WTC11 (cell line): ENCODE measurements at places on chromosomes 5 and 9.

DNA sequence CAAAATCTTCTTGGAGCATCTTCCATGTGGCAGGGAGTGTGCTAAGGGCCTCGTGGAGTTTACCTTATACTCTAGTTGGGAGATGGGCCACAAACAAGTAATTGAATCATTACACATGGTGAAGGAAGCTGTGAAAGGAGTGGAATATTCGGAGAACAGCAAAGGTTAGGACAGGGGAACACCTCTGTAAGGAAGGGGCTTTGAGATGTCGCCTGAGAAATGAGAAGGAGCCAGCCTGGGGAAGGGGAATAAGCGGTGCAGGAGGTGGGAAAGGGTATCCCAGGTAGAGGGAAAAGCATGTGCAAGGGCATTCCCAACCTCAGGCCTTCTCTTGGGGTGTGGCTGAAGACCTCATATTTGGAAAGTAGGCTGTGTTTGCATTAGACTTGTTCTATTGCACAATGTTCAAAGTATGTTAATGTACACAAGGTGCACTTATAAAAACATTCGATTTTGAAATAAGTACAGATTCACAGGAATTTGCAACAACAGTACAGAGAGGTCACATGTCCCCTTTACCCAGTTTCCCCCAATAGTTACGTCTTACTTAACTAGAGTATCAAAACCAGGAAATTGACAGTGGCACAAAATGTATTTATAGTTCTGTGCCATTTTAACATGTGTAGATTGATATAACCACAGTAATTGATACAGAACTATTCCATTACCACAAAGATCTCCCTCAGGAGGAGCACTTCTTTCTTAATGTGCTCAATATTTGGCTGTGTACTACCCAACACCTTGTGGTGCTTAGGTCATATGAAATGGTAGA is 2.4 kb upstream of the STOM start:
- H3K27me3 ChIP-seq: peaks cover 35% of the 10 kb centered on the region
- no peak overlapping the region for H3K4me3 ChIP-seq
- peaks cover 27% of the 10 kb centered on the region for H3K4me1 ChIP-seq
- no peak overlapping the region for H3K27ac ChIP-seq
- H3K36me3 ChIP-seq: peaks cover 7% of the 10 kb centered on the region
- DNase-seq: no peak

DNA sequence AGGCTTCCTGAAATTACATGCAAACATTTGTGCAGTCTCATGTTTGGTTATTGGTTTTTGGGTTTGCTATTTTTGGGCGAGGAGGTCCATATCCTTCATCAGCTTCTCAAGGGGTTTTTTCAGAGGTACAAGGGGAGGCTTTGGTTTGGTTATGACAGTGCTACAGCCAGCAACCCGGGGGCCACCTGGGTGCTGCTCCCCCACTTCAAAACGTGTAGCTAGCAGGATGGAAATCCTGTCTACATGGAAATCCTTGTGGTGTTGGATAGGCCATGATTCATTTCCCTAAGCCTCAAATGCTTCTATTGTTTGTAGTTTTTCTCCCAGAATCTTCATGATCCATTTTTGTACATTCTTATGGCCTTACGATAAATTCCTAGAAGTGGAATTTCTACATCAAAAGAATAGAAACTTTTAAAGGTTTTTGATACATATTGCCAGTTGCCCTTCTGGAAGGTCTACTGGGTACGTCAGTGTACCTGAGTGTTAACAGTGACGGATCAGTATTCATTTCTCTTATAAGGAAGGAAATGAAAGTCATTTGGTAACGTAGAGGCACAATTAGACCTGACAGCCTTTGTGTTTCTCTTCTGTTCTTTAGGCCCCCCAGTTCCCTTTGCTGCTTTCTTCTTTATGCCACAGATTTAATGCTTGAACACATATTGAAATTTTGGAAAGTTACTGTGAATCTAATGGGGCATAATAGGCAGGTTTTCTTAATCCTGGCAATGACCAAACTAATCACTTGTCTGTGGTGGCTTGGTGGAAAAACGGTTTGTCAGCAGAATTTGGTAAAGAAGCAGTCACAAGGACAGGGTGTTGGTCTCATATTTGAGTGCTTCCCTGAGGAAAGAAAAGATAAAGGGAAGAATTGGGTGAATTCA is 69.7 kb upstream of the ABL1 start:
- H3K36me3 ChIP-seq: no peaks in the 10 kb centered on the region
- peaks cover 51% of the 10 kb centered on the region for H3K4me1 ChIP-seq
- 0 out of 2 replicates have a peak overlapping the region, but pooled peaks have one; percentile 35 for H3K27ac ChIP-seq
- no peaks in the 10 kb centered on the region for H3K27me3 ChIP-seq

DNA sequence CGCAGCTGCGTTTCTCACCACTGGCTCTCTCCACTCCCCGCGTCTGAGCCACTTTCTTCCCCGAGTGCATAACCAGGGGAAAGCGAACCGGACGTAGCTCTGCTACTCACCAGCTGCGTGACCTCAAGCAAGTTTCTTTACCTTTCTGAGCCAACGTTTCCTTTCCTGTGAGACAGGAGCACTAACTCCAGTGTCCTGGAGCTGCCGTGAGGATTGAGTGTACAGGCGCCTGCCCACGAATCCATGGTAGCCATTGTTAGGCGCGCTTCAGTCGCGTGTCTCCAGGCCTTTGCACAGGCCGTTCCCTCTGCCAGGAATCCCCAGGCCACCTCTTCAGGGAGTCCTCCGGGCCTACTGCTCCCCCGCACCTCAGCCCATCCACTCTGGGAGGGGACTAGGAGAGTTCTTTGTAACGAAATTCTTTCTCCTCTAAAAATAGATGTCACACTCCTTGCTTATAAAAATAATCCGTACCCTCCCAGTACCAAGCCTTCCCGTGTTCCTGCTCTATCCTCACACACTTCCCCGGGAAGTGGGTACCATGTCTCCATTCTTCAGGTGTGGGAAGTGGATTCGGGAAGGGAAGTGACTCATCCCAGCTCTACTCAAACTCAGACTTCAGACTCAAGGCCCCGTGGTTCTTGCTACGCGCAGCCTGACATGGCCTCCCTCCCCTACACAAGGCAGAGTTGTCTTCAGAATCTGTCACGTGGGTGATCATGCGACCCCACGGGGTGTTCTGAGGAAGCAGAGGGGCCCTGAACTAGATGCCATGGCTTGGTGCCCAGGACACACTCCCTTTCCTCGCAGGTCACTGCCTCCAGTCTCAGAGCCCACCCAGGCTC is 16.1 kb upstream of the CRB2 start:
- H3K4me1 ChIP-seq: peaks cover 30% of the 10 kb centered on the region
- no peaks in the 10 kb centered on the region for H3K36me3 ChIP-seq
- H3K27ac ChIP-seq: peak overlapping the region; percentile 69
- H3K4me3 ChIP-seq: no peak overlapping the region
- H3K27me3 ChIP-seq: no peaks in the 10 kb centered on the region
- no peak for DNase-seq

DNA sequence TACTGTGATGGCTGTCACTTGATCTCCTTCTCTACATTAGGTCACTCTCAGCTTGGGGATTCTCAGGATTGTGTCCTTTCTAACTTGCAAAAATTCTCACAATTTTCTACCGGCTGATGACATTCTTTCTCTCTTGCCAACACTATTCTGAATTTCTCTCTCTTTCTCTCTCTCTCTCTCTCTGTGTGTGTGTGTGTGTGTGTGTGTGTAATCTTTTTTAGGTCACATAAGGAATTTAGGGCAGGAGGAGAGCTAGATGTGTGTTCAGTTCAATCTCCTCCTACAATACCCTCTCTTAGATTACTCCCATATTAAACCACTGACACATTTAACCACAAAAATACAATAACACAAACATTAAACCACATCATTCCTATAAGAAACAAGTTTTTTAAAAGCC is 242.3 kb upstream of the NREP start:
- DNase-seq: no peak
- H3K27ac ChIP-seq: no peak overlapping the region
- H3K27me3 ChIP-seq: no peaks in the 10 kb centered on the region

GRCh38 chr5:98464737-98465330 is 308.6 kb upstream of the RGMB start:
- no peak overlapping the region for H3K4me3 ChIP-seq
- no peak overlapping the region; the same call in 1 of the 2 replicates for H3K27ac ChIP-seq
- no peak for DNase-seq

- no peak for DNase-seq
- H3K4me1 ChIP-seq: no peaks in the 10 kb centered on the region
Measured at GRCh38 chr5:73823508-73823925, 197.5 kb downstream of the ARHGEF28 start.

DNA sequence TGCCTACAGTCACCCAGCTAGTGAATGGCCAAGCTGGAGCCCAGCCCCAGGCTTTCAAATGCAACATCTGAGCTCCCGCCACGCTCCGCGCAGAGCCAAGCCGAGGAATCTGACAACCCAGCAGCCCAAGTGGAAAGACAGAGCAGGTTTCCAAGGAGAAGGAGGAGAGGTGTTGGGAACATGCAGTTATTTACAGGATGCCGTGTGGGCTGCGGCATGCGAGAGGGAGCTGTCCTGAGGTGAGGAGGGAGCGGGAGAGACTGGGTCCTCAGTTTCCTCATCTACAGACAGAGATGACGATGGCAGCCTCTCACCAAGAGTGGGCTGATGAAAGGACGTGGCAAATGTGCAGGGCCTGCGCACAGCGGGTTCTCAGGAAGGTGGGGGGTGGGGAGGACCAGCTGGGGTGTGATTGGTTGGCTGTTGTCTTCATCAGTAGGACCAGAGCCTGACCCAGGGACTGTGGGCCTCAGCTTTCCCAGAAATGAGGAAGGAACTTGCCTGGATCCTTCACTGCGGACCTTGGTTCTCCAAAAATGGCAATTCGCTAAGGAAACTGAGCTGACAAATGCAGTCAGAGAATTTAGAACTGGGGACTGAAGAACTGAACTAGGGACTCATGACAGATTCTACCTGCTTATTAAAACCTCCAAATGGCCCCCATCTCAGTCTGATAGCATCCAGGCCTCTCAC is 14.8 kb upstream of the CPLX2 start:
- DNase-seq: no peak
- no peak overlapping the region for H3K27ac ChIP-seq
- H3K36me3 ChIP-seq: no peaks in the 10 kb centered on the region
- no peak overlapping the region for H3K4me3 ChIP-seq
- peaks cover 14% of the 10 kb centered on the region for H3K4me1 ChIP-seq
